Heart right ventricle (tissue), 16 donors: ENCODE measurements at places on chromosomes 16 and 17. TPM values are rescaled to one million over a fixed set of nuclear protein-coding genes. Genes with fewer than 3 reads are reported as not detected.

Gene PRAC1
- total RNA-seq, result not detected

Gene GINS2
- total RNA-seq, result 0.22 TPM

Gene DHRS7C
- total RNA-seq, result 112 TPM

Gene ZNF19
- total RNA-seq, result 1.5 TPM

Gene KRT24
- total RNA-seq, result not detected

Gene CDRT15L2
- total RNA-seq, result not detected

Gene SOX15
- 1.7 TPM for total RNA-seq

Gene TMEM235
- total RNA-seq, result not detected

Gene MGRN1
- total RNA-seq, result 47.4 TPM

Gene SLC25A19
- 10.7 TPM for total RNA-seq

Gene PYY
- not detected for total RNA-seq

DNA sequence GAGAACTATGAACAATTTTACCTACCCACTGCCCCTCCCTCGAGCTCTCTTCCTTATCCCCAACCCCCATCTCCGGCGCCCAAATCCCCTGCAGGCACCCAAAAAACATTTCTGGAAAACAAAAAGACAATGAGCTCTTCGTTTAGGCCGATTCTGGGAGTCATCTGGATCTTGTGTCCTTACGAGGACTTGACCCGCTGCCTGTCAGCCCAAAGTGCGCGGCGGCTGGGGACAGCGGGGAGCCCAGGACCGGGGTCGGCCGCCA is 524 bp downstream of the STRADA start:
- DNase-seq, result no peak

- no peak for DNase-seq
These were observed 135.8 kb downstream of the USP31 start for GRCh38 chr16:23013484-23013883.

GRCh38 chr17:57606111-57606875 is 138.8 kb downstream of the CCDC182 start:
- DNase-seq, result no peak

GRCh38 chr17:42548070-42548837 is 4.5 kb upstream of the HSD17B1 start:
- peak; percentile 62 for DNase-seq

DNA sequence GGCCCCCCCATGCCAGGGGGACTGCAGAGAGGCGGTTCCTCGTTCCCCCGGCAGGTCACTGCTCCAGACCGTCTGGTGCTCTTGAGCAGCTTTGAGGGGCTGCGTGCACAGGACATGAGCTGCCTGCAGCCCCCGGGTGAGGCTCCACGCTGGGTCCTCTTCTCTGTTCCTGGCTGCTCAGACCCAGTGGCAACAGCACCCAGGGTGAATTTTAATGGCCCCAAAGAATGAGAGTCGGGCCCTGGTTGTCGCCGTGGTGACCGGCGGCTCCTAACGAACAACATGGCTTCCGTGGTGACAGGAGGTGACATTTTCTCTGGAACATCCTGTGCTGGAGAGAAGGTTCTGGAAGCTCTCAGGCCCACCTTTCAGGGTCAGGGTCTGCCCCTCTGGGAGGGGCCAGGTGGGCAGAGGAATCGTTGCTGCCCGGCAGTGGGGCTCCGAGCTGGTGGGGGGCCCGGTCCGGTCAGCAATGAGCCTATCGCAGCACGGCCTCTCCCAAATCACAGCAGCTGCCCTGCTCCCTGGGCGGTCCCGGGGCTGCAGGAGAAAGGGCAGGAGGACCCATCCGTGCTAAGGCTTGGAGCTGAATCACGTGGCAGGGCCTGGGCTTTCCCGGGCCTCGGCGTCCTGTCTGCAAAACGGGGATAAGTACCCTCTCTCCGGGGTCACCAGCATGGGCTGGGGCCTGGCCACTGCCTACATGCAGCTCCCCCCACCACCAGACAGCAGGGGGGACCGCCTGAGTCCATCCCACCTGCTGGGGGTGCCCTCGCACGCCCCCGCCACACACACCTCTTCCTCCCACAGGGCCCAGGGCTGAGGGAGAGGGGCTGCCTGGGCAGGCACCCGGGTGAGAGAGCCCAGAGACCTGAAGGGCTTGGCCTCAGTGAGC is 3.4 kb upstream of the C1QTNF8 start:
- DNase-seq, result no peak

- DNase-seq, result peak; percentile 86
These were observed 4.4 kb upstream of the MAP2K3 start for GRCh38 chr17:21280081-21280518.

DNA sequence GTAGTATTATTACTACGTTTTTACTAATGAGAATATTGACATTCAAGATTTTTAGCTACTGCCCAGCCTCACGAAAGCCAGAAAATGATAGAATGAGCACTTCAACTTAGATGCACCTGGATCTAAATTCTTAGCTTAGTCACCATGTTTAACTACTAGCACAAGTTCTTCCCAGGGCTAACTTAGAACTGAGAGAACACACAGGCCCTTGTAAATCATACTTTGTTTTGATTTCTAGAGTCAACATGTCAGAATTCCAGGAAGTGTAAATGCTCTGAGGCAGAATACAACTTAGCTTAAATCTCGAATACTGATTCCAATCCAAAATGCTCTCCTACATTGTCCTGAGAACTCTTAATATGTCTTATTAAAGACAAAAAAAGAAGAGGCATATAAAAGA is 6.8 kb upstream of the ACSM1 start:
- DNase-seq, result no peak

GRCh38 chr17:81664051-81664470 is 2.3 kb downstream of the OXLD1 start:
- no peak for DNase-seq

DNA sequence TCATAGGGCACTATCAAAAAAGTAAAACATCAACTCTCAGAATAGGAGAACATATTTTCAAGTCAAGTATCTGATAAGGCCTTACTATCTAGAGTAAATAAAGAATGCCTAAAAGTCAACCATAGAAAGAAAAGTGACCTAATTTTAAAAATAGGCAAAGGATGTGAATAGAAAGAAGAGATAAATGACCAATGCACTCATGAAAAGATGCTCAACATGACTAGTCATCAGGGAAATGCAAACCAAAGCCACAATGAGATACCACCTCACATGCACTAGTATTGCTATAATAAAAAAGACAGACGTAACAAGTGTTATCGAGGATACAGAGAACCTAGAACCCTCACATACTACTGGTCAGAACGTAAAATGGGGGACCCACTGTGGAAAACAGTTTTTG is 90.8 kb downstream of the DYNLRB2 start:
- DNase-seq, result no peak

DNA sequence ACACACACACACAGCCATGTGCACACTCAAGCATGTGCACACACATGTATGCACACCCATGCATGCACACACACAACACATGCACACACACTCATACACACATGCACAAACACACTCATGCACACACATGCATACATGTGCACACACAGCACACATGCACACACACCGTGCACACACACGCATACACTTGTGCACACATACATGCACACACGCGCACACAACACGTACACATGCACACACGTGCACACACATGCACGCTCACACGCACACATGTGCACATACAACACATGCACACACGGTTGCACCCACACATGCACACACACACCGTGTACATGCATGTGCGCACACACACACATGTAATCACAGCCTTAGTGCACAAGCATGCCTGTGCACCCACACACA is 230.4 kb upstream of the GSE1 start:
- DNase-seq, result peak; percentile 1

DNA sequence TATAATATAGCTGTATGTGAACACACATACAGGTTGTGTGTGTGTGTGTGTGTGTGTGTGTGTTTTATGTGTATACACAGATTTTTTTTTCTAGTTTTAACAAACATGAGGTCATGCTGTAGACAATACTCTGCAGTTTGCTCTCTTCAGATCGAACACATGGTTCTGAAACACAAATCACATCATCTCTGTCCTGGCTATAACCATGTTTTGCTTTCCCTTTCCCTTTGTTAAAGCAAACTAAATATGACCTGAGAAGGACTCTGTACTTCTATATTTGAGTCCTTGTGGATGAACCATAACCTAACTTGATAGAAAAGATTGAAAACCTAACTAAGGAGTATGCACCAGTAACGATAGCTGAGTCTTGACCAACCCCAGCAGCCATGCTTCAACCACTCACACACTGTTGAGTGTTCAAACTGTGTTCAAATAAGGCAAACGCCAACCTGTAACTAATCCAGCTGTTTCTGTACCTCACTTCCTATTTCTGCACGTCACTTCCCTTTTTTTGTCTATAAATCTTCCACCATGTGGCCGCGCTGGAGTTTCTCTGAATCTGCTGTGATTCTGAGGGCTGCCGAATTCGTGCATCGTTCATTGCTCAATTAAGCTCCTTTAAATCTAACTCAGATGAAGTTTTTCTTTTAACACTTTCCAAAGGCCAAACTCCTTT is 303.8 kb downstream of the HS3ST3B1 start:
- no peak for DNase-seq

DNA sequence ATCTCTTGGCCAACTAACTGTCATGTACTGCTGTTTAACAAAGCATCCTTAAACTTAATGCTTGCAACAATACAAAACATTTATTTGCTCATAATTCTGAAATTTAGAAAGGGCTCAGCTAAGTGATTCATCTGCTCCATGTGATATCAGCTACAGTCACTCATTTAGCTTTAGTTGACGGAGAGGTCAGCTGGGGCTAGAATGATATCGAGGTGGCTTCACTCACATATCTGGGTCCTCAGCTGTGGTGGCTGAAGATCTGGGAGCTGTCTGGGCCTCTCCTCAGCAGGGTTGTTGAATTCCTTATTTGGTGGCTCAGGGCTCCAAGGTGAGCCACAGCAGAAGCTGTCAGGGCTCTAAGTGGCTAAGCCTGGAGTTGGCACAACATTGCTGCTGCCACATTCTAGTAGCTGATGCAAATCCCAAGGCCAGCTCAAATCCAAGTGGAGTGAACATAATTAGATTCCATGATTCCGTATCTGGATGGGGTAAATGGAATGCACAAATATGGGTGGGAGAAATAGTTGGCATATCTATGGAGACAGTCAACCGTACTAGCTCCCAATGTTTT is 62.8 kb downstream of the HS3ST3A1 start:
- no peak for DNase-seq

- no peak for DNase-seq
These were observed 84.8 kb upstream of the TNRC6C start for GRCh38 chr17:77873500-77874302.

GRCh38 chr16:49776085-49776595 is 79.8 kb downstream of the ZNF423 start:
- peak; percentile 60 for DNase-seq

- DNase-seq, result no peak
These were observed 3.8 kb downstream of the TTYH2 start for GRCh38 chr17:74217037-74217730.

GRCh38 chr17:81438688-81439087 is 43.4 kb downstream of the BAHCC1 start:
- DNase-seq, result no peak

- no peak for DNase-seq
These were observed 4.3 kb upstream of the HES7 start for GRCh38 chr17:8128125-8128784.

DNA sequence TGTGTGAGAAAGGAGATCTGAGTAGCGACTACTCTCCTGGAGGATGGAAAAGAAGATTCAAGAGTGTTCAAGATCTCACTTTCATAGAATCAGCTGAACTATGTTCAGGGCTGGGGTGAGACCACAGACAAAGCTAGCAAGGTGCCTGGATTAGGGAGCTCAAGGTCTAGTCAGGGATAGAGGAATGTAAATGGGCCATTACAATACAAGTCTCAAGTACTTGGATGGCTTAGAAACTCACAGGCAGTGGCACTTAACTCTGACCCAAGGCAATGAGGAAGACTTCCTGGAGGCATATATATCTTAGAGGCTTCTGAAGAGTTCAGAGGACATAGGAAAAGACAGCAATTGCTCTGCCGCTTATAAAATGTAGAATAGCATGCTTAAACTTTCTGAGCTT is 184.9 kb upstream of the CDH11 start:
- DNase-seq, result no peak

DNA sequence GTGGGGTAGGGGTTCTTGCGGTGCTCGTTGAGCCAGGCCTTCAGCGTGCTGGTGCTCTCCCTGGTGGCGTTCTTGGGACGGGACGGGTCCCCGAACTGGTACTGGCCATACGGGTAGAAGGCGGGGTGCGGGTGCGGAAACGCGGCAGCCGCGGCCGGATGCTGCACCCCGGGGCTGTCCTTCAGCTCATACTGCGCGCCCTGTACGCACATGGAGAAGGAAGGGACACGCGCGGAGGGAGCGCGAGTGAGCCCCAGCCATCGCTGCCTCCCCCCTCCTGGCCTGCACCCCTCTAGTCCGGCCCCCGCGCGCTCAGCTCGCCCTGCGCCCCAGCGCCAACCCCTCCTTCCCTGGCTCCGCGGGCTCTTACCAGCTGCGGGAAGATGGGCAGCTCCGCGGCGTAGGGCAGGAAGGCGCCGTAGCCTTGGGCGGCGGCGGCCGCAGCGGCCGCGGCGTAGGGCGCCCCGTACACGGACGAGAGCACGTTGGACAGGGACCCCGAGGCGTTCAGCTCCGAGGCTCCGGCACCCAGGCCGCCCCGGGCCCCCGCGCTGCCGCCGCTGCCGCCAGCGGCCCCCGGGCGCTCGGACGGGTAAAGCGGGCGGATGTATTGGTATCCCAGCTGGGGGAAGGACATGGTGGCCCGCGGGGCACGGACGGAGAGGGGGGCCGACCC is 1.0 kb downstream of the IRX3 start:
- DNase-seq, result peak; percentile 45

GRCh38 chr17:47325176-47325575 is 1.4 kb downstream of the EFCAB13 start:
- DNase-seq, result no peak

- DNase-seq, result no peak
These were observed 60.6 kb downstream of the CDYL2 start for GRCh38 chr16:80743772-80744171.

DNA sequence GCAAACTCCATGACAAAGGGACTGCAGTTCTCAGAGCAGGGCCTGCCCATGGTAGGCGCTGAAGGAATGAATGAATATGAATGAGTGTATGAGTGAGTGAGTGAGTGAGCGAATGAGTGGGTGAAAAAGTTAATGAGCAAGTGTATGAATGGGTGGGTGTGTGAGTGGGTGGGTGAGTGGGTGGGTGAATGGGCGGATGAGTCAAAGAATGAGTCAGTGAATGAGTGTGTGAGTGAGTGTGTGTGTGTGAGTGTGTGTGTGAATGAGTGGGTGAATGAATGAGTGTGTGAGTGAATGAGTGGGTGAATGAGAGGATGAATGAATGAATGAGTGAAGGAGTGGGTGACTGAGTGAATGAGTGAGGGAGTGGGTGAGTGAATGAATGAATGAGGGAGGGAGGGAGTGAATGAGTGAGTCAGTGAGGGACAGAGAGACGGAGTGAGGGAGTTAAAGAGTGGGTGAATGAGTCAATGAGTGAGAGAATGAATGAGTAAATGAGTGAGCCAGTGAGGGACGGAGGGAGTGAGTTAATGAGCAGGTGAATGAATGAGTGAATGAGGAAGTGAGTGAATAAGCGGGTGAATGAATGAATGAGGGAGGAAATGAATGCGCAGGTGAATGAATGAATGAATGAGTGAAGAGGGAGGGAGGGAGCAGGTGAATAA is 11.1 kb upstream of the CHMP6 start:
- DNase-seq, result no peak
